ENCODE measurements at places on chromosomes 11 and 22.

GRCh38 chr22:24009227-24010017, 1.7 kb upstream of the CABIN1 start:
- DNase-seq, result no peak

DNA sequence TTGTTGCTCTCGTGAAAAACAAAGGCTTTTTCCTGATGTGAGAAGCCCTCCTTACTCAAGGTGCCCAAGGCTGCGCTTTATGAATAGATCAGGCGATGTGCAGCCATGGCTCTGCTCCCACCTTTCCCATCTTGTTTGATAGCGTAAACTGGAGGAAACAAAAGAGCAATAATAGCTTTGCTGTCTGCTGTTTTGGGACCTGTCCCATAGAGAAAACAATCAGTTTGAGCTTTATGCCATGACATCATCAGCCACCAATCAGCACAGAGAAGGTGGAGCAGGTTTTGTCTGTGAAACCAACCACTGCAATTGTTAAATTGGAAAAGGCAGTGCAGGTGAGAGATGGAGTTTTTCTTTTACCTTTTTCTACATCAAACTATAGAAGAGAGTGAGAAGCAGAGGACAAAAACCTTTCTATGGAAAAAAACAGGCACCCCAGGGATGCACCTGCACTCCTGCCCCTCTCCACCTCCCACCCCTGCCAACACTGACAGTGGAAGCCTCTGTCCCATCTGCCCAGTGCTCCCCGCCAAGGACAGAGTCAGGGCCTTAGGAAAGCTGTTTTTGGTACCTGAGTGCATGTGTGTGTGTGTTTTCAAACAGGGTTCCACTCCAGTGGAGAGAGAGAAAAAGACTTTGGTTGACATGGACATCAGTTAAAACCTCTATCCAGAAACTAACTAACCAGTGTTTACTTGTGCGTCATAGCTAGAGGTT, 80.7 kb downstream of the MICAL3 start:
- no peak for DNase-seq

DNA sequence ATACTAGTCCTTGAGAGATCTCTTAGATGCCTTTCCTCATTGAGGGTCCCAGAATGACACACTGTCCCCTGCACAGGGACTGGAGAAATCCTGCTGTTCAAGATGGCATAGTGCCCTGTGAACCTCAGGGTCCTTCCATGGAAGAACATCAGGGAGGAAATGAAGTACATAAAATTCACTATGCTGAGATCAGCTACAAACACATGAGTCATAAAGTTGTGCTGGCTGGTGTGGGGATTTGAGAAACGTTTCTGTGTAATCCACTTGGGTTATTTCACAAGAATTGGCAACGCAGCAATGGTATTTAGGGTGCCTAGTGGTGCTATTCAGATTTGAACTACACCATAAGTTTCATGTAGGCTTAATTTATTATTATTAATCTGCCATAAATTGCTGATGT, 174.4 kb downstream of the MAML2 start:
- peak; percentile 50 for DNase-seq

- no peak for DNase-seq
Measured at GRCh38 chr11:128941573-128942271, 949 bp downstream of the TP53AIP1 start.

- no peak for DNase-seq
Measured at GRCh38 chr11:128551058-128551457, 36.3 kb downstream of the ETS1 start.

- peak; percentile 6 for DNase-seq
Measured at GRCh38 chr22:20606041-20606783, 98.8 kb downstream of the MED15 start.

GRCh38 chr11:23673366-23673765, 813.1 kb upstream of the CCDC179 start:
- no peak for DNase-seq

DNA sequence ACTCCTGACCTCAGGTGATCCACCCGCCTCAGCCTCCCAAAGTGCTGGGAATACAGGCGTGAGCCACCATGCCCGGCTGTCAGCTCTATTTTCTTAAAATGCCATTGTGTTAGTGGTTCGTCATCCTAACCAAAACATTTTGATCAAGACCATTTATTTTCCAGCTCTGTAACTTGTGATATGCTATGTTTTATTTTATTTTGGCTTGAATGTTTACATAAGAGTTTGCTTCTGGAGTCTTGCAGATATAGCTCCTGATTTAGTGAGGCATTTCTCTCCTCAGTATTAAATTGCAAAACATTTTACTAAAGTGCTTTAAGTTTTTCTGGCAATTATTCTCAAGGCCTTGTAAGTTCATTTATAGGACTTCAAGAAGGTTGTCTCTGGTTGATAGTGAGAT, 4.4 kb downstream of the EP300 start:
- no peak for DNase-seq

DNA sequence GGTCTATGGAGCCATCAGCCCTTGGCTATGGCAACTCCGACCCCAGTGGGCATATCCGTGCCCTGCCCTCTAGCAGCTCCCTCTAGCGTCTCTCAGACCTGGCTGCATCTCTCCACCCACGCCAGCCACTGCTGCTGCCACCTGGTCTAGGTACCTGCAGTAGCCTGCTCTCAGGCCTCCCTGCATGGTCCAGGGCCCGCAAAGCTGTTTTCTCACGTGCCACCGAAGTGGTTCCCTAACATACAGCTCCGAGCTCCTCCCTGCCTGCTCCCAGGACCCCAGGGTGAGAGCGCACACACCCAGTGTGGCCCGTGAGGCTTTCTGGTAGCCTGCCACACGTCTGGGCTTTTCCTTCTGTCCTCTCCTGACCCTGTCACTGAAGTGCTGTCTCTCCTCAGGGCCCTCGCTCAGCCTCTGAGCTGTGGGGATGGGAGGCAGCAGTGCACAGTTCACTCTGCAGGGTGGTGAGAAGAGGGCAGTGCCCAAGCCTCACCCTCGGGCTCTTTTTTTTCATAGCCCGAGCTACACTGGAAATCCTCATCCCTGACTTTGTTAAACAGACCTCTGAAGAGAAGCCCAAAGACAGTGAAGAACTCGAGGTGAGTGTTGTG, 14.3 kb downstream of the DGCR8 start:
- no peak for DNase-seq

DNA sequence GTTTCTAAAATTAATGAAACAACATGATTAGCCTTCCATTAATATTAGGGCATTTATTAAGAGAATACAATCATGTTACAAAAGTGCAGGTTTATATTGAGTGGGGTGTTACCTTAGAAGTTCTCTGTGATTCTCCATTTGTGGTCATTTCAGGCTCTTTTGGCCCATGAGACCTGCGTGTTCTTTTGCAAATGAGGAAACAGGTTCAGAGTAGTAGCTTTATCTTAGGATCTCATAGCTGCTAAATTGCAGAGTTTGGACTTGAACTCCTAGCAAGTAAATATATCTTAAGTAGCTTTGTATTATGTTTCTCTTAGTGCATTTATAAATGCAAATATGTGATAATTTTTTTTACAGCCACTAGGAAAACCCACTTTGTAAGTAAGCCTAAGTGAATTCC, 18.3 kb downstream of the FAR1 start:
- DNase-seq, result no peak

- no peak for DNase-seq
Measured at GRCh38 chr11:133529807-133530500, 2.3 kb downstream of the OPCML start.

- DNase-seq, result peak; percentile 56
Measured at GRCh38 chr11:2768471-2769408, 68.9 kb upstream of the KCNQ1OT1 start.

GRCh38 chr22:45200860-45201511, 37.3 kb downstream of the NUP50 start:
- DNase-seq, result no peak

DNA sequence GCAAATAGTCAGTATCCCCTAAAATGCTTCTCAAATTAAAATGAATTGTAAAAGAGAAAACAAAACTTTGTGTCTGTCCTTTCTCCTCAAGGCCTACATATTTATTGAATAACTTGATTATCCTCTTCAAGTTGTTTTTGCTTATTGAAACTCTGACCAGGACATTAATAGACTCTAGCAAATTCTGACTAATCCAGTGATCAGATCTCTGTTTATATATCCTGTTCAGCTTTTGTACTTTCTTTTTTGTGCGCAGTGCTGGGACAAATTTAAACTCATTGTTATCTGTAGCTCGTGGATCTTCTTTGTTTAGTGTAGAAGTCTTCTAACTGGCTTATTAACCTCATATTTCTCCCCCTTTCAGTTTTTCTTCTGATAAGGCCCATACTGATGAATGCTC, 139.9 kb upstream of the SORL1-AS1 start:
- DNase-seq, result no peak

DNA sequence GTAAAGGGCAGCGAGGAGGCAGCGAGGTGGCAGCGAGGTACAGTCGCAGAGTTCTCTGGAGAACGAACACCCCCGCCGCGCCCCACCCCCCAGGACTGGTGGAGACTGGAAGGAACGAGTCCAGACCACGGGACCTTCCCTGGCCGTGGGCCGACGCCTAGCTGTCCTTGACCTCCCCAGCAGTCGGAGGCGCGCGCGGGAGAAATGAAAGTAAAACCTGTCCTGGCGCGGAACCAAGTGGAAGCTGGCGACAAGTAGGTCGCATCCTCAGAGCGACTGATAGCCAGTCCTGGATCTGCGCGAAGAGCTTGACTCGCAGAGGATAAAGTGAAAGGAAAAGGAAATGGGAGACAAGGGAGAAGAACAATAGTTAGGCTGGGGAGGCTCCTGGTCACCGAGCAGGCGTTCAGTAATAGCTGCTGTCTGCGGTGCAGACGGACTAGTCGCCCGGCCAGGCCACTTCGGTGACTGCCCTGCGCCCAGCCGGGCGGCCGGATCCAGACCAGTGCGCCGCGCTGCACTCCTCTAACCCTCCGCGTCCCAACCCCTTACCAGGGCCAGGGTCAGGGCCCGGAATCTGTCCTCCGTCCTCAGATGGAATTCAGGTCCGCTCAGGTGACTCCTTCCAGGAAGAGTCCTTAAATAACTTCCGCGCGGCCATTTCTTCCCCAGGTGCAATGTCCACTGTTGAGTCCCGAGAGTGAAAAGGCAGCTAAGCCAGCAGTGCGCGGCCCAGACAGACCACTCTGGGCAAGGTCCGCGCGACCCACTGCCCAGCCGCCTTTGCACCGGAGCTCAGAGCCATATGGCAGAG, 1.9 kb upstream of the ADM start:
- DNase-seq, result no peak

GRCh38 chr11:79150966-79151365, 289.9 kb downstream of the TENM4 start:
- DNase-seq, result no peak

DNA sequence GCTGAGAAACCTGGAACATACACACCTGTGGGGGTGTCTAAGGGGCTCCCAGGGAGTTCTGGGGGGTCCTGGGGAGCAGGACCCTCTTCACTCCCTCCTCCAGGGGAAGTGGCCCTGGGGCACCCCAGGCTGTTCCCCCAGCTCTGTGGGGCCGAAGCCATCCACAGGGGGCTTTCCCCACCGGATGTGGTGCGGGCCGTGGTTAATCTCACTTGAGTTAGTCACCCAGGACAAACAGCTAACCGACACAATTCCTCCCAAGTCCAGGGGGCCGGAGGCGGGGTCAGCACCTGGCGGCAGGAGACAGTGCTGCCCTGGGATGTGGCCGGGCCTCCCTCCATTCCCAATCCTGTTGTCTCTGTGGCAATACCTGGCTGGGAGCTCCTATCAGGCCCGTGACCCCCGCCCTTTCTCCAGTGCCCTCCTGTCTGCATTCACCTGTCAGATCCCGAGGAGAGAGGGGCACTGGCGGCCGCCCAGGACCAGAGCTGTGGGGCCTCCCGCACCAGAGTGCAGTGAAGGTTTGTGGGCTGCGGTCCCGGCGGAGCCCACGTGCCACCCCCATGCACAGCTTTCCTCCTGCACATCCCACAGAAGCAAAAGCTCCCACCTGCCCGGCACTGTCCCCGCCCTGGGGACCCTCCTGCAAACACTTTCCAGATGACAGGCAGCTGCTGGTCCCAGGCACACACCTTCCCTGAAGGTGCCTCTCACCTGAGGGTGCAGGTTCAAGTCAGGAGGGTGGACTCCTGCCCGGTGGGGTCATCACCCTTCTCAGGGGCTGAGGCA, 5.2 kb upstream of the MUC5AC start:
- DNase-seq, result no peak

GRCh38 chr11:108906329-108906728, 241.5 kb downstream of the DDX10 start:
- no peak for DNase-seq

DNA sequence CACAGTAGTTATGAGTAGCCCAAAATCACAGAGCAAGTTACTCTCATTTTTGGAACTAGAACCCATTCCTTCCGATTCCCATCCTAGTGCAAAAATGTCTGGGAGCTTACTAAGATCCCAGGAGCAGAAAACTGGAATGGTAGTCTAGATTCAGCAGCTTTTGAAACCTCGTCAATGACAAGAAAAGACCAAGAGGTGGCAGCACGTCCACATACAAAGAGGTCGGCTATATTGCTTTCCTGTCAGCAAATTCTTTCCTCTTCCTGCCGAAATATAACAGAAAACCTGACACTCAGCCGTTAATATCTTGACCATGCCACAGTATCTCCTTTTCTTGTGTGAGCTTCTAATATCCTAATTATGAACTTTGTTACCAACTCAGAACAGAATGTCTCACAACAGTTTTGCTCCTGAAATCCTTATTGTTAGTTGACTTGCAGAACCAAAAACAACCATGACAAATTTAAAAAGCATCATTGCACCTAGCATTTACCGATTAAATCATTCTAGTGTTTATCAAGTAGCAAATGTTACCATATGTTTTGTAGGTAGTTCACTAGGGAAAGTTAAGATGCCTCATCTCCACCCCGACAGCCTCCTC, 92.8 kb upstream of the OR9G4 start:
- peak; percentile 42 for DNase-seq

DNA sequence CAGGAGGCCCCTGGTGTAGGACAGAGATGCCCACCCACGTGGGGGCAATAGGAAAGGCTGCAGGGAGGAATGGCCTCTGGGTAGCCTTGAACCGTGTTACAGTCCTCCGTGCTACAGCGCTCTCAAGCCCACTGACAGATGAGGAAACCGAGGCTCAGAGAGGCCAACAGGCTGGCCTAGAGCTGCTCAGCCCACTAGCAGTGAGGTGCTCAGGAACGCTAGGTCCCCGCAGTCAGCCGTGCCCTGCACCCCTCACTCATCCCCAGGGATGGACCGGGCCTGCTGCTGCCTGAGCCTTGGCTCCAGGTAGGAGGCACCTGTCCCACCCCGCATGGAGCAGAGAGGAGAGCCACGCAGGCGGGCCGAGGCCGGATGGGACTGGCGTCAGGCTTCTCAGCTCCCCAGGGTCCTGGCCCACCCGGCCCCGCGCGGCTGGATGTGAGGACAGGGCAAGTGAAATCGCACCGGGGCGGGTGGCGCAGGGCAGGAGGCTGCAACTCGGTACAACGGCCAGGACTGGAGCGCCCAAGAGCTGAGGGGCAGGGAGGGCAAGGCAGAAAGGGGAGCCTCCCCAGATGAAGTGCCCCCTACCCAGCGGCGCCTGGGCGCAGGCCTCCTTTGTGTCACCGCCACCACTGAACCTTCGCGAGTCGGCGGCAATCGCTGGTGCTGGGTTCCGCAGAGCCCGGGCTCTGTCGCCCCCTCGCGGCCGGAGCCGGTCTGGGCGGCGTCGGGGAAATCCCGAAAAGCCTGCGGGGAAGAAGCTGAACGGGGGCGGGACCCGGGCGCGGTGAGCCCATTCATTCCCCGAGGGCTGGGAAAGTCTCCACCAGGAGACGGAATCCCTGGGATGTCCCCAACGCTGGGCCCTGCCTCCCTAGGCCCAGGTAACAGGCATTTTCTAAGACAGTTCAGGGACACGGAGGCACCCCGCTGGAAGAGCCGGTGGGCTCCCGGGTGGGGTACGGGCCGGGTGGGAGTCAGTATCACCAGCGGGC, 8.4 kb upstream of the SLC2A11 start:
- DNase-seq, result peak; percentile 55
